ENCODE measurements at places on chromosomes 3 and 15.

GRCh38 chr15:79154483-79155135 lies 64.0 kb upstream of the RASGRF1 start:
- DNase-seq, result no peak

- DNase-seq, result no peak
Measured at GRCh38 chr15:58484791-58485600, 53.2 kb downstream of the LIPC start.

DNA sequence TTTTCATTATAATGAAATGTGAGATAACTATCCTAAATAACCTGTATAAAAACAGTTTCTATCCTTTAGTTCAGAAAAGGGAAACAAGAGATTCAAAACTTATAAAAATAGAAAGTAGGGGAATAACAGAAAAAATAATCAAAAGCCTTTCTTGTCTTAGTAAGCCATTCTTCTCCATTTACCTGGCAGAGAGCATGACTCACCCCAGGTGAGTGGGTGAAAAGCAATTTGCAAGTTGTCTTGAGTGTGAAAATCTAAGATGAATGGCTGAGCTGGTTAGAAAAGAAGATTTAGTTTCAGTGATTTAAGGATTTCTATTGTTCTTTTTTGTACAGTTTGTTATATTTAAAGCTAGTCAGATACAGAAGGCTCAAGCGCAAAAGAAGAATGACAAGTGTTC lies 702.0 kb downstream of the GRM7 start:
- no peak for DNase-seq

DNA sequence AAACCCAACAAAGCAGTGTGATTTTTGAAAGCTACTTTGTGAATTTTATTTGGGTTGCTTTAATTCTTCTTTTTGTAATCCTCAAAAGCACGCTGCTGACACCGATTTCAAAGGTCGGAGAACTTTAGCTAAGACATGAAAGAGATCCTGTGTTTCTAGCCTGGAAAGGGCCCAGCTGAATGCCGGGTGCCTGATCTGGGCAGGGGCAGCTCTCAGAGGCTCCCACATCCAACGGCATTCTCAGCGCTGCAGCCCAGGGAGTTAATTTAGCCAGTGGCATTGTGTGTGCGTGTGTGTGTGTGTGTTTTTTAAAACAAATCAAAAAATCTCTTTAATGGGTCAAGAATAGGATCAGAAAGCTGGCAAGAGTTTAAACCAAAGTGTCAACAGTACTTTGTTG lies 6.6 kb downstream of the RBP1 start:
- DNase-seq, result no peak

DNA sequence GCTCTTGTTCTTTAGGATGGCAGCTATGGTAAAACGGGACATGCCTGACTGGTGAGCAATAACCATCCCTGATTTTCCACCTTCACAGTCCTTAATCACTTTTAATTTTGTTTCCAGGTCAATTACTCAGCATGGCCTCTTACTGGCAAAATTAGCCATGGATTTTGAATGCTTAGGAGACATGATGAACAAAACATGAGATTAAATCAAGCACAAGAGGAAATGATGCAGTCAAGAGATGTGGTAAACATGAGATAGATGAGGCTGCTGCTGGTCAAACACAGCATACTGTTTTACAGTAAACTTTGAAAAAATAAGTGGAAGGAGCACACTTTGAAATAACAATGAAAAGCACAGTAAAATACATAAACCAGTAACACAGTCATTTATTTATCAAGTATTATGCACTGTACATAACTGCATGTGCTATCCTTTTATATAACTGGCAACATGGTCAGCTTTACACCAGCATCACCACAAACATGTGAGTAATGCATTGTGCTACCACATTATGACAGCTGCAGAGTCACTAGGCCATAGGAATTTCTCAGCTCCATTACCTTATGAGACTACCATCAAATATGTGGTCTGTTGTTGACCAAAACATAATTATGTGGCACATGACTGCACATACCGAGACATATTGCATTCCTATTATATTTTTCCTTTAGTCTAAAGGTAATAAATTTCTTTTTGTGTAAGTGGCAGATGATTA lies 30.1 kb upstream of the ZNF502 start:
- no peak for DNase-seq

DNA sequence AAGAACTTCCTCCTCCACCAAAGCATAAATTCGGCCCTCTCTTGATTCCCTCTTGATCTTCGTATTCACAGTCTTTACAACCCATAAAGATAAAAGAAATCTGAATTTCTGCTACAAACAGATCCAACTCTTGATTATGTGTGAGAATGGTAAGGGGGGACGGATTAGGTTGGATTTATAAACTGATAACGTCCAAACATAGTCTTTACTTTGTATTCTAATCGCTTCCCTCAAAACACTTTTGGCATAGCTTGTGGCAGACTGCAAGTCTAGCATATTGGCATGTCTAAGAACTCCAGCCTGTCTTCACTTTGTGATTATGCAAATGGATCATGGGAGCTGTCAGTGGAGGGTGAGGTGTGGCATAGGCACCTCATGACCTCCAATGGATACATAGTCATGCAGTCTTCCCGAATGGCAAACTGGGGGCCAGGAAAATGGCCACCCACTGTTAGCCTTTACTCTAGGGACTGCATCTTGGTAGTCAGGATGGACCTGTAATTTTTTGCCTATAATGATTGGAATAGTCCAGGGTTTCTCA lies 24.3 kb upstream of the GPR171 start:
- no peak for DNase-seq

DNA sequence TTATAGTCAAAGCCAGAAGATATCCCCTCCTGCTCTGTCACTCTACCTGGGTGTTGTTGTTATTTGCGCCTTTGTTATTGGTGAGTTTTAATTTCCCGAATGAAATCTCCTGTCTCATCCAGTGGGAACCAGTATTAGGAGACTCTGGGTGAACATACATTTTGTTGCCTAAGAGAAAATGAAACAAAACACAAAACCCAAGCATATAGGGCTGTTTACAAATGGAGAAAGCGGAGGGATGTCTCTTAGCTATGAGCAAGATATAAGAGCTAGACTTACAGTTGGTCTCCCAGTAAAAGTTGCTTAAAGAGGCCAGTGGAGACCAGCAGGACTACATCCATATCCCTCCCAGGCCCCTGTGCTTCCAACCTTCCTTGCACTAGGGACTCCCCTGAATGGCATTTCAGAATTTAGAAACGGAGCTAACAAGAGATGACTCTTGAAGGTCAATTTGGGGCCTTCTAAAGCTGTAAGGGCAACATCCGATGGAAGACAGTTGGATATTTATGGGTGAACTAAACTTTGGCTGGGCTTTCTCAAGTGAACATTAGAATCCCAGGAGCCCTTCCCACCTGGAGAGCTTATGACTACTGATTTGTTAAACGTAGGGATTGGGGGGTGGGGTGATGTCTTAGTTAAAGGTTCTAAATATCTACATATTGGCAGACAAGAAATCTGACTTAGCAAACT lies 2.7 kb downstream of the EOMES start:
- DNase-seq, result no peak

GRCh38 chr3:22893644-22894325 lies 309.3 kb upstream of the UBE2E2 start:
- no peak for DNase-seq

- DNase-seq, result no peak
Measured at GRCh38 chr15:91892436-91892835, 38.9 kb downstream of the SLCO3A1 start.

DNA sequence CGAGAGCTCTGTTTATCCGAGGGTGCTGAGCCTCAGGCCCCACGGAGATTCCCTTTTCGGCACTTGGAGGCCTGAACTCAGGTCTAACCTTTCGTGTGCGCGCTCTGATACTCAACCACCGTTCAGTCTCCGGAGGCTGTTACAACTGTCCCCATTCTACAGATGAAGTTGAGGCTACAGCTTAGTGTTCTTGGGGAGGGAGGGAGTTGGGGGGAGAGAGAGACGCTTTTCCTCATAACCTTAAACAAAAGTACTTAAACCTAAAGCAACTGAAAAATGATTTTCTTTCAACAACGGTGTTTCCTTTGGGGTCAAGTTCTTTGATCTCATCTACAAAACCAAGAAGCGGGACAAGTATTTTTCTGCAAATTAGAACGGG lies 952 bp upstream of the CHST2 start:
- no peak for DNase-seq

- DNase-seq, result no peak
Measured at GRCh38 chr3:148962513-148962912, 28.8 kb upstream of the GYG1 start.

DNA sequence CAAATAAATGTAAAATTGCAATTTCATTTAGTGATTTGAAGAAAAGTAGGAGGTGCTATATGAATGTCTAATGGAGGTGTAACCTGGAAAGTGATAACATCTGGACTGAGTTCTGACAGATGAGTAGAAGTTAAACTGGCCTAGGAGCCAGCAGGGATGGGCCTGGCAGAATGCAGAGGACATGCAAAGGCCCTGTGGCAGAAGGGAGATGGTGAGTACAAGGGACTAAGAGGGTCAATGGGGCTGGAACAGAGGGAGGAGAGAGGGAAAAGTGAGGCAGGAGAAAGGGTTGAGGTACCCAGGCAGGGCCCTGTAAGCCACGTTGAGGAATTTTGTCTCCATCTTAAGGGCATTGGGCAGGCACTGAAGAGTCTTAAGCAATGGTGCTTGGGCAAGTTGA lies 3.4 kb upstream of the PPP1R14D start:
- DNase-seq, result no peak

GRCh38 chr15:47670365-47670764 lies 46.9 kb upstream of the SEMA6D start:
- DNase-seq, result no peak

DNA sequence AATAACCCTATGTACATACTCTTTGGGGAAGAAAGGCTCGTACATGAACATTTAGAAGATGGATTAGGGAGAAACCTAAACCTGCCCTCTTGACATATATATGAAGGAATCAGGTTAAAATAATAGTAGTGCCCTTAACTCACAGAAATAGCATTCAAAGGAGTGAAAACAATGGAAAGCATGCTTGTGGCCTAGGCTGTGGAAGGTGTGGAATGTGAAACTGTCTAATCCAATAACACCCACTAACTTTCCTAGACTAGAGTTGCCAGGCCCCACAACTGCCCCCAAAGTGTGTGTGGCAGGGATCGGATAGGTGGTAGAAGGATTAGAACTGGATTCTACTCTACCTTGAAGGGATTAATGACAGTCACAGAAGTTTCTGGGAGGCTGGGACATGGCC lies 317.4 kb upstream of the LRRFIP2 start:
- no peak for DNase-seq

- DNase-seq, result no peak
Measured at GRCh38 chr3:98705694-98706093, 57.4 kb upstream of the ST3GAL6 start.

DNA sequence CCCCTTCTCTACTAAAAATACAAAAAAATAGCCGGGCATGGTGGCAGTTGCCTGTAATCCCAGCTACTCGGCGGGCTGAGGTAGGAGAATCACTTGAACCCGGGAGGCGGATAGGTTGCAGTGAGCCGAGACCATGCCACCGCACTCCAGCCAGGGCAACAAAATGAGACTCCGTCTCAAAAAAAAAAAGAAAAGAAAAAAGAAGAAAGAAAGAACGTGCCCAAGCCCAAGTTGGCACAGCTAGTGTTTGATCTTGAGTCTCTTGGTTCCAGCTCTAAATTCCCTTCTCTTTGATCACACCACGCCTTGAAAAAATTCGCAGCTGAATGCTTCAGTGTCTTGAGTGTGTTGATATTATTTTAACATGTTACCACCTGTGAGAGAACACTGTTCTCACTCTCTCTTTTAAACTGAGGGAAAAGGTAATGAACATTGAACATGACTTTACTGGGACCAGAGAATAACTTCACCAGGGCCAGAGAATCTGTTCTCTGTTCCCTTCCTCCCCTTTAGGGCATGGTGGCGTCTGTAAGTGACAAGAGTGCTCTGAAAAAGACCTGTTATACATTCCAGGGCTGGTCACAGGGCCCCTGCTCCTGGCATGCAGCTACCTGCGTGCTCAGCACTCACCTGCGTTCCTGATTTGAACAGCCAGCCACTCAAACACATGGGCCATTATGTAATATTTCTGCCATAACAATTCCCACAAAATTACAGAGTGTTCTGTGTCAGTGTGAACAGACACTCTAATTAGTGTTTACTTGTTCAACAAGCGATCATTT lies 19.0 kb downstream of the SLCO3A1 start:
- DNase-seq, result no peak
